ENCODE measurements at places on chromosomes 4 and X.

- no peak for DNase-seq
Measured at GRCh38 chrX:41733939-41734338, 10.0 kb downstream of the GPR82 start.

- no peak for DNase-seq
Measured at GRCh38 chr4:103118166-103118565, 18.5 kb upstream of the BDH2 start.

- no peak for DNase-seq
Measured at GRCh38 chrX:129754056-129755024, 15.6 kb downstream of the XPNPEP2 start.

- no peak for DNase-seq
Measured at GRCh38 chrX:140065961-140066662, 100.8 kb upstream of the CXorf66 start.

DNA sequence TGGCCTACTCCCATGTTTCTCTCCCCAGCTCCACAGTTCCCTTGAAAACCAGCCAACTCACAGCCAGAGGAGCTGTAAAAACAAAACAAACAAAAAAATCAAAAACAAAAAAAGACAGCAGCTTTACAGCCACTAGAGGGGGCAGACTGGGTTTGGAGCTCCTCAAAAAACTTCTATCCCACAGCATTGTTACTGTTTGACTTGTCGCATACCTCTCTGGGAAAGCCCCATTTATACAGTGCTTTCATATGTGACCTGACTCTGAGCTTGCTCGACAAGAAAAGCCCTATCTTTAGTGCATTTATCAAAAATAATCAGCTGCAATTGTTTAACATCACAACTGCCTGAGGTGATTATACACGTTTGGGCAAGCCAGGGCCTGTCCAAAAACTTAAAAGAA is 21.6 kb downstream of the TSPAN6 start:
- DNase-seq = no peak

DNA sequence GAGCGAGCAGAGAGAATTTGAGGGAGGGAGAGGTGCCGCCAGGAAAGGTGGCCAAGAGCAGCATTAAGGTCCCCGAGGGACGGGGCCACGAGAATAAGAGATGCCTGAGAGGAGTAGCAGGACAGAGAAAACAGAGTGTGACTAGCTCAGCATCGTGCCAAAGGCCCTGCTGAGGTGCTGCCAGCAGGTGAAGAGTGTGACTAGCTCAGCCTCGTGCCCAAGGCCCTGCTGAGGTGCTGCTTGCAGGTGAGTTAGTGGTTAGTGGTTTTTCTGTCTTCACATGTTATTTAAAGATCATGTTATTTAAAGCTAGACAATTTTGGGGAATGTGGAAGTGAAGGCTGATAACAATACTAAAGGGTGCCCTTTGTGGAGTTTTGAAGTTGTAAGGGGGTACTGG is 464.5 kb upstream of the FAT1 start:
- DNase-seq = no peak

GRCh38 chr4:52545099-52546069 is 113.7 kb downstream of the USP46 start:
- DNase-seq = peak; percentile 37
